ENCODE measurements at places on chromosomes 1 and 21.

DNA sequence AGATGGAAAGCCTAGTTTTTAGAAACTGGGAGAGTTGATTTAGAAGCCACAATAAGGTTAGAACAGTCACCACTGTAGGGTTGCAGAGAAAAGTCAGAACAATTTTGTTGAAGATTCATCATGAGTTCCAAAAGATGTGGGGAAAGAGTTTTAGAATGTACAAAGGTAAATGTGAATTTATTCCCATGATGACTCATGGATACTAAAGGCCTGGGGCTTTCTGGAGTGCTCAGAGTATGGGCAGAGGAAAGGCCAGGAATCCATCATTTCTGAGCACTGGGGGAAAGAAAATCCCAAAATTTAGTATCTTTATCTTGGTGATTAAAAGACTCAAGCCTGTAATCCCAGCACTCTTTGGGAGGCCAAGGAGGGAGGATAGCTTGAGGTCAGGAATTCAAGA is 17.8 kb downstream of the YBX1 start:
- DNase-seq: no peak

DNA sequence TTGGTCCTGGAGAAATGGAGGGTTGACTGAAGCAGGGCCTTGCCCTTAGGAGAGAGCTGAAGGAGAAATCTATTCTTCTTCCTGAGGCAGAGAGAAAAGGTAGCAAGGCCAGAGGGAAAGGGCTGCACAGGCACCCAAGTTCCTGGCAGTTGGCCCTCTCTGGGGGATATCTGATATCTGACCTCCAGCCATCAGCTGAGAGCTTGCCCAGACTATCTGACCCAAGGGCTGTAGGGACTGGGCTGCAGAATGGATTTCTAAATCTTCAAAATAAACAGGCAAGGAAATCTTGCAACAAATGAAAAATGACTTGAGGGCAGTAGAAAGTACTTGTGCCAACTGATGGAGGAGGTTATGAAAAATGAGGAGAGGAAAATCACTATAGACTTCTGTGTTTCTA is 498 bp upstream of the CLCA2 start:
- DNase-seq: no peak

- no peak for DNase-seq
These were observed 31.0 kb upstream of the MAN1A2 start for GRCh38 chr1:117336088-117336817.

- DNase-seq: no peak
These were observed 29.5 kb downstream of the TGFB2 start for GRCh38 chr1:218374401-218375353.

DNA sequence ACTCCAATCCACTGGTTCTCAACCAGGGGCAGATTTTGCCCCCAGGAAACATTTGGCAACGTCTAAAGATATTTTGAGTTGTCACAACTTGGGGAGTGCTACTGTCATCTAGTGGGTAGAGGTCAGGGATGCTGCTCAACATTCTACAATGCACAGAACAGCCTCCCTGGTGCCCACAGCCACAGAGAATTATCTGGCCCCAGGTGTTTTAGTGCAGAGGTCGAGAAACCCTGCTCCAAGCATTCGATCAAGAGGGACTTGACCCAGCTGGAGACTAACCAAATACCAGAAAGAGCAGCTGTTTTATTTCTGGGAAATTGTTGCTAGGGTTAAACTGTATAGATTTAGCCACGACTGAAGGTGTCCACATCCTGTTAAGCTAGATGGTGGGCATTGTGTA is 19.2 kb downstream of the CD247 start:
- no peak for DNase-seq

DNA sequence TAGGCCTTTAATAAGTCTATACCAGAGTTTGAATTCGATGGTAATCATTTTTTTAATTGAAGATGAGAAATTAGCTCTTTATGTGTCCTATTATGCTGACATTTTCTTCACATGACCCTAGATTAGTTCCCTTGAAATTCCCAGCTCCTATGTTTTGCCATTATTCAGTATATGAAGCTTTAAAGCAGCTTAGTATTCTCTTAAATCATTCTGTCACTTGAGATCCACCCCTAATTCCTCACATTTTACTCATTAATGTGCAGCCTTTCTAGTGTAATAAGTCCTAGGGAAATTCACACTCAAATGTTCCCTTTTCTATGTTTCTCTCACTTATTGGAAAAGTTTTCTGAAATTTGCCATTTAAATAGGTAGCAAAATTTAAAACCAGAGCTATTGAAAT is 704.5 kb upstream of the B3GALT2 start:
- DNase-seq: no peak

DNA sequence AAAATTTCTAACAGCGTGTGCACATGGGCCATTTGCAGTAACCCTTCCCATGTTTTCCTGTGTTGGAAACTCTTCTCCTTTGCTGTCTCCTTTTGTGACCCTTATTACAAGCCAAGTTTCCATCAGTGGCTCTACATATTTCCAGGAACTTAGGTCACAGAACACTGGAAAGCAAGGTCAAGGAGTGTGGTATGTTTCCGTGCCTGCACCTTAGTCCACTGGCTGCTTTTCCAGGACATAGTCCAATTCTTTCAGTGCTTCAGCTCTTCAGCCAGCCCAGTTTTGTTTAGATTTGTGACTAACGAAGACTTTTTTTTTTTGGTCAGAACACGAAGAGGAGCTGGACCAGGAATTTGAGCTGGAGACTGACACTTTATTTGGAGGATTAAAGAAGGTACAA is 33.8 kb downstream of the HHAT start:
- no peak for DNase-seq

GRCh38 chr21:44955798-44956175 is 16.0 kb downstream of the SLX9 start:
- DNase-seq: no peak

DNA sequence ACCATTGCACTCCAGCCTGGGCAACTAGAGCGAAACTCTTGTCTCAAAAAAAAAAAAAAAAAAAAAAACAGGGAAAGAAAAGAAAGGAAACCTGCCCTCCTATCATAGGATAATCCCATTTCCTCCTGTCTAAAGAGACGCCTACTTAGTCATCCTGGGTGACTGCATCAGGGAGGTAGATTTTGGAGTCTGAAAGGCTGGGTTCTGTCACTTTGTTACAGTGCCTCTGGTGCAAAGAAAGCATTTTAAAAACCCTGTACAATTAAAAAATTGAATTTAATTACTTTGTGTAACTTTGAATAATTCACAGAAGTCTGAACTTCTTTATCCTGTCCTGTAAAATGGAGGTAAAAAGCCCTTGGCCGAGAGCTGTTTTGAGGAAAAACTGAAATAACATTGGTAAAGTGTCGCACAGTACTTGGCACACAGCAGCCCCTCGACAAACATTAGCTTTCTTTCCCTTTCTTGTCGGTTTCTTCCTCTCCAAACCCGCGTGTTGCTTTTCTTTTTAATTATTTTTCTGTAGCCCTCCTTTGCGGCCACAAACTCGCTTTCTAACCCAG is 657 bp upstream of the HDAC1 start:
- DNase-seq: no peak

GRCh38 chr1:75671708-75672107 is 52.8 kb upstream of the ACADM start:
- no peak for DNase-seq

Measured in stimulated activated CD4-positive, alpha-beta T cell treated with anti-CD3 and anti-CD28 coated beads, Interleukin-15, amount 100 ng/mL, for 24 hours (primary cell).